ENCODE measurements at places on chromosomes 2 and 18. TPM values are rescaled to one million over a fixed set of nuclear protein-coding genes. Genes with fewer than 3 reads are reported as not detected.

DNA sequence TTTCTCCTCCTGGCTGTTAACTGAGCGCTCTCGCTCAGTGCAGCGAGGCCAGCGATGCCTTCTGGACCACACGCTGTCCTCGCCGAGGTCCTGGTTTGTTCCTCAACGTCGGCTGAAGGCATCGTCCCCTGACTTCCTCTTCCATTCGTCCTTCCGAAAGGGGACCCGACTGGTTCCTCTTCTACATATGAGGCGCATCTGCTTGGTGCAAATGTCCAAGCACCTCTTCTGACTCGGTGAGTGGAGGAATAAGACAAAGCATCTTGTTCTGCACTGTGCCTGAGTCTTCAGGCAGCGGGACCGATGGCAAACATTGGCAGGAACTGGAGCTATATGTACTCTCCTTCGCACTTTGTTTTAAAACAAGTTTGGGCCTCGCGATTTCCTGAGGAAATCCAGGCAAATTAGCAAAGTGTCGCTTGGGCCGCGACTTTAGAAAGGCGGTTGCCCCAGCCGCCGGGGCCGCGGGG, 621 bp upstream of the KCNS3 start:
- H3K4me3 ChIP-seq = peak overlapping the region; percentile 69
- H3K4me1 ChIP-seq = peaks cover 12% of the 10 kb centered on the region
- no peaks in the 10 kb centered on the region for H3K36me3 ChIP-seq

GRHL1 gene
- 0.81 TPM for total RNA-seq

SLC9A4 gene
- not detected for total RNA-seq

DNA sequence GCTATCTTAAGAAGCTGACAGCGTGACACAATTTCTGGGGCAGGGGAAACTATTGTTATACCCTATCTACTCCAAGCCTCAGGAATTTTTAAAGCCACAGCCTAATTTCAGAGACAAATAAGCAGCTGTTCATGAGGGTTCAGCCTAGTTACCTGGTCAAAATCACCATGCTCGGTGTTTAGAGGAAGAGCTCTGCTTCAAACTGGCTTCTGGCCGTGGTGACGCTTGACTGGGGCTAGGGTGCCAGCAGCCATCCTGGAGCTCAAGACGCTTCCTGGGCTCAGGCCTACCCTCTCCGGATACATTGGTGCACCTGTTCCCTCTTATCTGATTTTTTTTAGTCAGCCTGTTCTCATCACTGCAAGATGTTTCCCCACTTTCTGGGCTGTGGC, 41.7 kb downstream of the FRZB start:
- no peak overlapping the region for H3K4me3 ChIP-seq
- no peaks in the 10 kb centered on the region for H3K36me3 ChIP-seq
- DNase-seq = no peak

DNA sequence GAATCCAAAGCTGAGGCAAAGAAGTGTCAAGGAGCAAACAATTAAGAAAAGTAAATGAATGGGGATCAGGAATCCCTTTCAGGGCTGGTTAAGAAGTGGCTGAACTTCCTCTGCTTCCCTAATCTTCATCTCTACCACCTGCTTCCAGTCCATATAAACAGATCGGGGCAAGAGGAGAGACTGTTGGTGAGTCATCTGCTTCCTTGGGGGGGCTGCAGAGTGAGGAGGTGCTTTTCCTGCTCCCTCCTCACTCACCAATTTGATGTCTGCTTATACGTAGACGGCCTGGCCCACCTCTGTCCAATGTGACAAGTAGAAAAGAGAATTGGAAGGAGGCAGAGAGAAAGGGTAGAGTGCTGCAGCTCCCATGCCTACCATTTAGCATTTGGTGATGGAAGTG, 68.4 kb downstream of the NAB1 start:
- H3K4me3 ChIP-seq = no peak overlapping the region
- H3K4me1 ChIP-seq = peaks cover 14% of the 10 kb centered on the region
- DNase-seq = no peak
- no peaks in the 10 kb centered on the region for H3K27me3 ChIP-seq

LYPD1 gene
- 0.18 TPM for total RNA-seq

REG1A gene
- not detected for total RNA-seq

- no peak overlapping the region for H3K4me3 ChIP-seq
- H3K36me3 ChIP-seq = peaks cover 28% of the 10 kb centered on the region
- no peak overlapping the region for H3K27ac ChIP-seq
- no peak for DNase-seq
Measured at GRCh38 chr18:45069546-45069945, 388.9 kb downstream of the SETBP1 start.

DNA sequence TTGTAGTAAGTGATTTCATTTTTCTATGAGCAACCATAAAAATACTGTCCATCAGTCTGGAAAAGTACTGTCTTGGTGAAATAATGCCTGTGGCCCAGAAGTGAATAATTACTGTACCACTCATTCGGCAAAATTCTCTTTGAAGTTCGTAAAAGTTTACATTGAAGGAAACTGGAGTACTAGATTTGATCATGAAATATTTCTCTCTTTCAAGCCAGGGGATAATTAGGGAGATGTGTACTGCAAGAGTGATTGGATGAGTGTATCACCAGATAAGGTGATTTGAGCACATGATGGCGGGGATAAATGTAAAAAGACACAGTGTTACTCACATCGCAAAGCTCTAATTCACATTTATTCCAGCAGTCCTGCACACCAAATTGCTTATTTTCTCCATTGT, 883.2 kb upstream of the PIK3C3 start:
- H3K27ac ChIP-seq = no peak overlapping the region
- H3K27me3 ChIP-seq = no peaks in the 10 kb centered on the region
- no peak for DNase-seq
- H3K36me3 ChIP-seq = no peaks in the 10 kb centered on the region
- no peak overlapping the region for H3K4me3 ChIP-seq

CYBRD1 gene
- total RNA-seq = 140 TPM

DSG1 gene
- not detected for total RNA-seq

DNA sequence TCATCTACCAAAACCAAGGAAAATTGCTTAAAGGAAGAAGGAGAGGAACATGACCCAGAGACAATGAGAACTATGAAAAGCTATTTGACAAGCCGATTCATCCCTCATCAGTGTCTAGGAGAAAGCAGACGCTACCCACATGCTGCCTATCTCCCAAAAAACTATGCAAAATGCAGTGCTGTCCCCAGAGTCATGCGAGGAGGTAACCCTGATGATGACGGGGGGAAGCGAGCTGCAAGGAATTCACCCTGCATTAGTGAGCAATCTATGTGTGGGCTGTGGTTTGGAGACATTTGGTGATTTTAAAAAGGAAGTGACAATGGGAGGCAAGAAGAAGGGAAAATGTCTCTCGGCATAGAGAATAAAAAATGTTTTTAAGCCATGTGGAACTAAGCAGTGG, 472.7 kb downstream of the CMPK2 start:
- H3K36me3 ChIP-seq = no peaks in the 10 kb centered on the region
- H3K27me3 ChIP-seq = no peaks in the 10 kb centered on the region
- H3K4me3 ChIP-seq = no peak overlapping the region
- no peak overlapping the region for H3K27ac ChIP-seq

POLR1A gene
- 49.5 TPM for total RNA-seq

DNA sequence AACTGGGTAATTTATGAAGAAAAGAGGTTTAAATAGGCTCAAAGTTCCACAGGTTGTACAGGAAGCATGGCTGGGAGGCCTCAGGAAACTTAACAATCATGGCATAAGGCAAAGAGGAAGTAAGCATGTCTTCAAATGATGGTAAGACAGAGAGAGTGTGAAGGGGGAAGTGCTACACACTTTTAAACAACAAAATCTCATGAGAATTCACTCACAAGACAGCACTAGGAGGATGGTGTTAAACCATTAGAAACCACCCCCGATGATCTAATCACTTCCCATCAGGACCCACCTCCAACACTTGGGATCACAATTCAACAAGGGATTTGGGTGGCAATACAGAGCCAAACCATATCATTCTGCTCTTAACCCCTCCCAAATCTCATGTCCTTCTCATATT, 34.9 kb downstream of the CFAP210 start:
- peaks cover 27% of the 10 kb centered on the region for H3K27me3 ChIP-seq
- no peak overlapping the region for H3K27ac ChIP-seq
- no peaks in the 10 kb centered on the region for H3K4me1 ChIP-seq
- no peak overlapping the region for H3K4me3 ChIP-seq
- no peak for DNase-seq

DNA sequence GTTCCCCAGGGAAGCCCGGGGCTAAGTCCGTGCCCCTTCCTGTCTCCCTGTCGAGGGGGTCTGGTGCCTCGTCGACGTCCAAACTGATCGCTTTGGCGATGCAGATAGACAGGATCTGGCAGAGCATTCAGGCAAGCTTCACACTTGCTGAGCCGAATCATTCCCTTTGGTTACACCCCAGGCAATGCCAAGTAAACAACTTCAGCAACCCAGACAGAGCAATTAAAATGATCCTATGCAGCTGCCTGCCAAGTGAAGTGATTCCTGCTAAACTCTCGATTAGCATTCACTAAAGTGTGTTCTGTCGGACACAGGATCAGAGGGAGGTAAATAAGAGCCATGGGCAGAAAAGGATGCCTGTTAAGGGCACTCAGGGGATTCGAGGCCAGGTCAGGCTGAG, 108.2 kb upstream of the RAB12 start:
- H3K4me1 ChIP-seq = peaks cover 12% of the 10 kb centered on the region
- H3K27ac ChIP-seq = no peak overlapping the region
- no peaks in the 10 kb centered on the region for H3K36me3 ChIP-seq
- no peak overlapping the region for H3K4me3 ChIP-seq
- H3K27me3 ChIP-seq = peaks cover 40% of the 10 kb centered on the region

DNA sequence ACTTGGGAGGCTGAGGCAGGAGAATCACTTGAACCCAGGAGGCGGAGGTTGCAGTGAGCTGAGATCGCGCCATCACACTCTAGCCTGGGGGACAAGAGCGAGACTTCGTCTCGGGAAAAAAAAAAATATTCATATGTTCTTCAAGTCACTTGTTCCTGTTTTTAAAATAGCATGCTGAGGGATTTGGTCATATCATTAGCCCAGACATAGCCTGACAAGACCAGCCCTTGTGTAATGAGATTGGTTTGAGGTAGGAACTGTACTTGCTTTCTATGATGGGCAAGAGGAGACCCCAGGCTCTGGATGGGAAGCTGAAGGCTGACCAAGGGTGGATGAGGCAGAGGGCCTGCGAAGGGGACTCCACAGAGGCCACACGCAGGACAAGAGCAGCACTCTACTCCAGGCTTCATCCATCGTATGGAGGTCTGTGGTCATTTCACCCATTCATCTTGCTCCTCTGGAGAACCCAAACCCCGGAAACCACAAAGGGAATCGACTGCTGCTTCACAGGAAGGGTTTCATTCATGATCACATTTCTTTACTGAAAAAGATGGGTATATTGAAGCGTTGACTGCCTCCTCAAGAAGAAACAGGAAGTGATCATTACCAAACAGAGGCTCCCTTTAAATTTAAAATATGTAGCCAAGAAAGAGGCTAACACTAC, 87.1 kb upstream of the ZNF397 start:
- no peaks in the 10 kb centered on the region for H3K4me1 ChIP-seq
- no peak overlapping the region for H3K27ac ChIP-seq
- no peak for DNase-seq
- H3K4me3 ChIP-seq = no peak overlapping the region

GRCh38 chr2:35428548-35428947, 927.0 kb upstream of the CRIM1 start:
- H3K36me3 ChIP-seq = peaks cover under 1% of the 10 kb centered on the region
- no peak overlapping the region for H3K27ac ChIP-seq
- peaks cover 4% of the 10 kb centered on the region for H3K27me3 ChIP-seq

DNA sequence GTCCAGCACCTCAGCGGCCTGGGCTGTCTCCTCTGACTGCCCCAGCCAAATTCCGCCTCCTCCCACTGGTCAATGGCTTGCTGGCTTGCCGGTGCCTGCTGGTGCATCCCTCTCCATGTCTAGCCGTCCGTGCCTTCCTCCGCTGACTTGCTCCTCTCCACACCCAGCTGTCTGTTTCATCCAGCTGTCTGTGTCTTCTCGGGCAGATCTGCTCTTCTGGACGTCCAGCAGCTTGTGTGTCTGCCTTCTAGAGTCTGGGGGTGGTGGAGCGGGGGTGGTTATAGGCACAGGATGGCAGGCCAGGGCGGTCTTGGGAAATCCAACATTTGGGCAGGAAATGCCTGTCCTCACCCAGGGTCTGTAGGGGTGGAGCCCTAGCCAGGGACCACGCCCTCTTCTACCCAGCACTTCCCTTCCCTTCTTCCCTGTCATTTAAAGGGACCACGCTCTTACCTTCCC, 369.2 kb downstream of the GALNT13 start:
- no peaks in the 10 kb centered on the region for H3K36me3 ChIP-seq
- no peaks in the 10 kb centered on the region for H3K4me1 ChIP-seq
- no peak for DNase-seq

DNA sequence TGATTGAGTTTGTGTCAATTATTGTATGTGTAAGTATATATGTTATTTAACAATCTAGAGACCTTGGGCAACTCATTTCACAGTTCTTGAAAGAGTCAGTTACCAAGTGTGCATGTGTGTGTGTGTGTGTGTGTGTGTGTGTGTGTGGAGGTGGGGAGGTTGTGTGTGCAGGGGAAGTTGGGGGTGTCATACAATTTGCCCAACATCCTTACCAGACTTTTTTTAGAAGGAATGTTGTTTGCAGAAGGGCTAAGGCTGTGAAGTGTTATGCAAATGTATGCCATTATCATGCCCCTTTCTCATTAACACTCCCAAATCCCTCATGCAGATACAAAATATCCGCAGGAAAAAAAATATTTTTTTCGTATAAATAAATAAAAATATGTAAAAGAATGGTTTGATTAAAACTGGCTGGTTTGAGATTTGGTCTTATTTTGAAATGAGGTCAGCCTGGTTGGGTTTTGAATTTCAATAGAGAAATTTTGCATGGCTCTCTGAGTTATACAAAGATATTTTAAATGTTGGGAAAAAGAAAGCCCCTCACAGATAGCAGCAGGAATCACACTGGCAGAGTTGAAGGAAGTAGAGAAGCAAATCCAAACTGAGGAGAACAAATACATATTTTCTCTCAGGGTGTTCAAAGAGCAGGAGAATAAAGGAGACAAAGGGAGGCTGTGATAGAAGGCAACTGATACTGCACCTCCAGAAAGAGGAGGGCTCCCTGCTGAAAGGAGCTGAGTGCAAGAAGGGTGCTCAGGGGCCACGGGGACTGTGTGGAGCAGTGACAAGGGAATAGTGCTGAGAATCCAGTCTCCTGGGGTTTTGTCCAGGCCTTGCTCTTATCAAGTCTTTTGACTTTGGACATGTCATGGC, 1365.5 kb upstream of the CELF4 start:
- H3K4me1 ChIP-seq = no peaks in the 10 kb centered on the region
- no peaks in the 10 kb centered on the region for H3K36me3 ChIP-seq
- no peaks in the 10 kb centered on the region for H3K27me3 ChIP-seq
- H3K27ac ChIP-seq = no peak overlapping the region
- no peak overlapping the region for H3K4me3 ChIP-seq

AQP4 gene
- total RNA-seq = not detected

- no peaks in the 10 kb centered on the region for H3K27me3 ChIP-seq
- H3K4me3 ChIP-seq = peak within 1 kb of the TSS; percentile 75
- peak within 1 kb of the TSS; percentile 35 for H3K27ac ChIP-seq
- DNase-seq = no peak
- H3K4me1 ChIP-seq = peaks cover 34% of the 10 kb centered on the region
Measured at GRCh38 chr2:241558532-241559322, at the start of gene BOK. Gene BOK, plus strand, starts transcription at chr2:241558745. Its CDS starts 739 bp downstream, at chr2:241559484.

DNA sequence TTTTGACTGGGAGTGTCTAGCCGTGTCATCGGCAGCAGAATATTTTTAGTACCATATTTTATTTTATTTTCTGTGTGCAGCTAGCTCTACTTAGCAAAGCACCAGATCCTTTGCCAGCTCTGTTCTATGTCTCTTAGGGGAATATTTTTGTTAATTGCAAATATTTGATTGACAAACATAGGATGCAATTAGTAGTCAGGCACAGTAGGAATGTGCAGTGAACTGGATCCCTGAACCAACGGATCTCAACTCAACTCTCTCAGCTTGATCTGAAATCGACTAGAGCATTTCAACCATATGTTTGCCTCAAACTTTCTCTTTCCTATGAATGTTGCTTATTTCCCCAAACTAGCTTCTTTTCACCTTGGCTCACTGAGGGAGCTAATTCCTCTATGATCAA, 998.0 kb upstream of the FANCL start:
- H3K4me3 ChIP-seq = no peak overlapping the region
- DNase-seq = no peak
- H3K36me3 ChIP-seq = no peaks in the 10 kb centered on the region
- H3K27ac ChIP-seq = no peak overlapping the region
- no peaks in the 10 kb centered on the region for H3K4me1 ChIP-seq
